ENCODE measurements at places on chromosomes 2 and 18.

GRCh38 chr18:40292985-40293710 is 1661.9 kb upstream of the PIK3C3 start:
- no peak for DNase-seq

- DNase-seq = no peak
These were observed 60.6 kb downstream of the IRS1 start for GRCh38 chr2:226738821-226739544.

DNA sequence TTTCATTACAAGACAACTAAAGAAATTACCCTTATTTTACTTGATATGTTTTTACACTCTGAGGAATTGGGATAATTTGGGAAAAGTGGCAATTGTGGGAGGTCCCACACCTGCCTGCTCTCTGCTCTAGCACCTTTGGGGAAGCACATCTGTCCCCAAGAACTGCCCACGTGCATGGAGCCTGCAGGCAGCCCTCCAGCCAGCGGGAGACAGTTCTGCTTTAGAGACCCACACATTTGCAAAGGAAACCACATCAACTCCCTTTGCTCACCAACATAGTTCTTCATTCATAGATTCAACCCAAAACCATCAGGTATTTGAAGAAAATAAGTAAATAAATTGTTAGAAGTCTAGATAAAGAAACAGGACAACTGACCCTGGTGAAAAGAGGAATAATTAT is 239.9 kb upstream of the ID2 start:
- DNase-seq = no peak

GRCh38 chr2:198928026-198928425 is 529.7 kb downstream of the SATB2 start:
- DNase-seq = no peak

GRCh38 chr2:28754321-28754720 is 2.7 kb downstream of the PPP1CB start:
- DNase-seq = no peak

DNA sequence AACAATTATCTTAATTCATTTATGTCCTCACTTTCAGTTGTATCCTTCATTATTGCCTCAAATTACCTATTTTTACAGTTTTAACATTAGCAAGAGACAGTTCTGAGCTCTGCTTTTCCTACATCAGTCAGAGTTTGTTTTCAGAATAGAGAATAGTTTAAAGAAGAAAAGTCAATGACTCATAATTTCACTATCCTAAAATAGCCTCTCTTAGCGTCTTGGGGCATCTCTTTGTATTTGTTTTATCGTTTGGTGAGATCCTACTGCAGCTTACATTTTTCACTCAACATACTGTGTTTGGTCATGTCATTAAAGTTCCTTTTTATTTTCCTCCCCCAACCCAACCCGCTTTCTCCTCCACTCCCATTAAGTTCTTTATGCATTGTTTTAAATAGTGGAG is 3.8 kb downstream of the SEC11C start:
- DNase-seq = no peak
